ENCODE measurements at places on chromosomes 13 and 19.

GRCh38 chr19:29781386-29782259, 30.2 kb upstream of the CCNE1 start:
- DNase-seq: no peak

GRCh38 chr19:43596842-43597461, 557 bp downstream of the ZNF576 start:
- DNase-seq: no peak

GRCh38 chr19:38145623-38146022, 78.4 kb downstream of the DPF1 start:
- peak; percentile 43 for DNase-seq

DNA sequence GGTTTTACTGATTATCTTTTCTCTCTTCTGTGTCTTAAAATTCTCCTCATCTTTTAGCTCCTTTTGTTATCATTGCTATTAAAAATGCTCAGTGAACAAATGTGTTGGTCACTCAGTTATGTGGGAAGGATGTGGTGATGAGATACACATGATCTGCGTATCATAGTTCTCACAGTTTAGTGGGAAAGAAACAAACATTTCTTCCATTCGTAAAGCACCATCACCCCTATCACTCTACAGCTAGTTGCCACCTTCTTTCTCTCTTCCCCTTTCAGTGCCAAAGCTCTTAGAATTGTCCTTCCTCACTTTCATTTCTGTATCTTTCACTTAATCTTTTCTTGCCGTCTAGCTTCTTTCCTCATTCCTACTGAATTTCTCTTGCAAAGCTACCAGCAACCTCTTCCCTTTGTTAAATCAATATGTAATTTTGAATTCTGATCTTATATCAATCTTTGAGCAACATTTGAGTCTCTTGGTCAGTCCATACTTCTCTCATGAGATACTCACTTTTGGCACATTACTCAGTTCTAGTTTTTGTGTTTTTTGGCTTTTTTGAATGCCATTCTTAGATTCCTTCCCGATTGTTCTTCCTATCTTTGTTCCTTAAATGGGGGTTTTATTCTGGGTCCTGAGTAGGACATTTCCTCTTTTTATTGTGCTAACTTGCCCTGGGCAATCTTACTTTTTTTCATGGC, 122.3 kb downstream of the PCCA start:
- peak; percentile 25 for DNase-seq

- no peak for DNase-seq
Observed at GRCh38 chr13:93355094-93355493, 128.5 kb downstream of the GPC6 start.

- no peak for DNase-seq
Observed at GRCh38 chr13:24166561-24166960, 6.0 kb downstream of the SPATA13 start.

- DNase-seq: no peak
Observed at GRCh38 chr13:50923272-50923671, 13.7 kb downstream of the RNASEH2B start.

- peak; percentile 35 for DNase-seq
Observed at GRCh38 chr13:49652355-49653305, 24.3 kb downstream of the ARL11 start.

DNA sequence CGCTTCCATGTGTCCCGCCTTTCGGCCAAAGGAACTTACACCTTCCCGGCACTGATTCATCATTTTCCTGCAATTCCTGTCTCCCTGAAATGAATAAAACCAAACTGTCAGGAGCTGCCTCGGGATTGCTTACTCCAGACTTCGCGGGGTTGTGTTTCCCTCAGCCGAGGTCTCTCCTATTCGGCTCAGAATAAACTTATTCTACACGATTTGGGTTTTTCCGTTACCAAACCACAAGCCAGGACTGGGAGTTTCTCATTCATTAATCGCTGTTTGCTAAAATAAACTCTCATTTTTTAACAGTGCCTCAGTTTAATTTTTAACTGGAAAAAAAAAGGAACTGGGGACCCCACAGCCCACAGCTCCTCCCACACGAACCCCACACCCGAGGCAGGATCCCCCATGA, 667 bp downstream of the ZNF878 start:
- DNase-seq: peak; percentile 12

Measured in inflammatory macrophage treated with lipopolysaccharide for 1 hour (primary cell).